Cardiac muscle cell (in vitro differentiated cells and primary cell): ENCODE measurements at places on chromosomes 5 and 9. TPM values are rescaled to one million over a fixed set of nuclear protein-coding genes. Genes with fewer than 3 reads are reported as not detected.

DNA sequence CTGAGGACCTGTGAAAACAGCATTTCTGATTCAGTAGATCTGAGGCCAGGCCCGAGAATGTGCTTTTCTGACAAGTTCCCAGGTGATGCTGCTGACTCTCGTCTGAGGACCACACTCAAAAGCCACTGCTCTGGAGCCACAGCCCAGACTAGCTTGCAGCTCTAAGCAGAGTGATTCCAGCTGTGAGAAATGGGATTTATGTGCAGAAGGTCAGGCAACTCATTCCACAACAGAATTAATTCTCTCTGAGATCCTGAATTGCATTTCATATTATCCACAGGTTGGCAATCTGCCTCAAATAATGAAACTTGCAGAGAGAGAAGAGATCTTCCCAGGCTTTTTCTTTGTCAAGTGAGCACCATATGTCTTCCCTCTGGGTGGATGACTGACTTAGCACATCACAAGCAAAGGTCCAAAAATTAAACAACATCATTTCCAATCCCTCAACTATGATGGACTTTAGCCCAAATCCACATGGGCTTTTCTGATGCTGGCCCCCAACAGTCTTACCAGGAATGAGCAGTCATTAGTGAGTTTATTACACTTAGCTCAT lies 140.2 kb downstream of the ALDH1A1 start:
- H3K36me3 ChIP-seq = no peaks in the 10 kb centered on the region
- no peaks in the 10 kb centered on the region for H3K27me3 ChIP-seq
- no peak overlapping the region for H3K27ac ChIP-seq
- H3K4me3 ChIP-seq = no peak overlapping the region

- H3K4me3 ChIP-seq = no peak overlapping the region
- H3K36me3 ChIP-seq = peaks cover 15% of the 10 kb centered on the region
- DNase-seq = no peak
- H3K27me3 ChIP-seq = no peaks in the 10 kb centered on the region
- H3K4me1 ChIP-seq = no peaks in the 10 kb centered on the region
- no peak overlapping the region for H3K27ac ChIP-seq
These were observed 33.1 kb downstream of the NNT start for GRCh38 chr5:43636076-43636475.

DNA sequence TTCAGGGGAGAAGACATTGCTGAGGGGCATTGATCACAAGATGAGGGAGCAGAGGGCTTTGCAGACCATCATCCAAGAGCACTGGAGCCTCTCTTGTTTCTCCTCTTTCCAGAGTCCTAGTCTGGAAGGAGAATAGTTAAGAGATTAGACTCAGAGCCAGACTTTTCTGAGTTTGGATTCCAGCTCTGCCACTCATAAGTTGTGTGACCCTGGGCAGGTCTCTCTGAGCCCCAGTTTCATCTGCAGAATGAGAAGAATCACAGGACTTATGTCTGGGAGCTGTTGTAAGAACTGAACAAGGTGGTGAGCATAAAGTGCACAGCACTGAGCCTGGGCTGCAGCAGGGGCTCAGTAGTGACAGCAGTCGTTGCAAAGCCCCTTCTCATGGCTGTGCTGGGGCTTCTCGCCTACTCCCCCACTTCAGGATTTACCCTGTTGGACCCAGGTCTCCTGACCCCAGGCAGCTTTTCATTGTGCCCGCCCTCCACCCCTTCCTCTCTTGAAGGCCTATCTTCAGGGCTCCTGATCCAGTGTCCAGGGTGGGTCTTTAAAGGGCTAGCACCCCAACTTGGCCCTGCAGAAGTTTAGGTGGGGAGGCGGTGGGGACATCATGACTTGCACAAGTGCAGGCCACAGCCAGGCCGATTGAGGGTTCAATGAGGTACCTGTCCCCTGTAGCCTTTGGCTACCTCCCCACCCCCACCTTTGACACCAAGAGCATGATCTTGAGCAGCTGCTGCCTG lies 1.5 kb downstream of the SYNPO start:
- peaks cover 31% of the 10 kb centered on the region for H3K4me1 ChIP-seq
- no peaks in the 10 kb centered on the region for H3K36me3 ChIP-seq

IFNK gene
- not detected in 2 replicates for total RNA-seq

ECM2 gene
- not detected in 2 replicates for total RNA-seq
